Neural progenitor cell (in vitro differentiated cells): ENCODE measurements at places on chromosomes 6 and 20. TPM values are rescaled to one million over a fixed set of nuclear protein-coding genes. Genes with fewer than 3 reads are reported as not detected.

DNA sequence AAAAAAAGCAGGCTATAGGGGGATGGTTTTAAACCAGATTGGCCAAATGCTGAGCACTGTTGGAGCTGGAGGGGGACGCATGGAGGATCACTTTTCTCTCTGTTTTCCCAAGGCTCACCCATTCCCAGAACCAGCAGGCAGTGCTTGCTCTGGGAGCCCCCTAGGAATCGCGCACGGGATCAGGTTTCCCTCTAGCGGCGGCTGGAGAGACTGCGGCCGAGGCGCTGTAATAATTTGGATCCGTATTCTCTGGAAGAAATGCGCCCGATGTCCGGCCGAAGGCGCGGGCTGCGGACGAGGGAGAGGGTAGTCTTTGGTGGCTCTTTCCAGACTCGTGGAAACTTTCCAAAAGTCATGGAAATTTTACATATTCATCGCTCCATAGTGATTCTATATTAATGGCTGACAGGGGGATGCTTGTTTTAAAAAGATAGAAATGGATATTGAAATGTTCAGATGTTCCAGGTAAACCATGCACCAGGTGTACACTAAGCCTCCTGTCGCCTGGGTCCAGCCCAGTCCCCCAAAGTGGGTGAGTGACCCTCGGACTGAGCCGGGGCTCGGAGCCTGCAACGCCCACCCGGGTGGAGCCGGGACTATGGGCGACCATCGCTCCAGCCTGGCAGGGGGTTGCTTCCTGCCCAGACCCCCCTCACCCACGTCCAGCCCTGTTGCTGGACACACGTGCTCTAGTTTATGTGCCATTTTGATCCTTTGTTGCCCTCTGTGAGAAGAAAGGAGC lies 78.7 kb upstream of the PHACTR3 start:
- no peaks in the 10 kb centered on the region for H3K36me3 ChIP-seq
- no peak overlapping the region for H3K27ac ChIP-seq
- H3K4me1 ChIP-seq = no peaks in the 10 kb centered on the region
- H3K4me3 ChIP-seq = no peak overlapping the region
- DNase-seq = peak; percentile 84

DNA sequence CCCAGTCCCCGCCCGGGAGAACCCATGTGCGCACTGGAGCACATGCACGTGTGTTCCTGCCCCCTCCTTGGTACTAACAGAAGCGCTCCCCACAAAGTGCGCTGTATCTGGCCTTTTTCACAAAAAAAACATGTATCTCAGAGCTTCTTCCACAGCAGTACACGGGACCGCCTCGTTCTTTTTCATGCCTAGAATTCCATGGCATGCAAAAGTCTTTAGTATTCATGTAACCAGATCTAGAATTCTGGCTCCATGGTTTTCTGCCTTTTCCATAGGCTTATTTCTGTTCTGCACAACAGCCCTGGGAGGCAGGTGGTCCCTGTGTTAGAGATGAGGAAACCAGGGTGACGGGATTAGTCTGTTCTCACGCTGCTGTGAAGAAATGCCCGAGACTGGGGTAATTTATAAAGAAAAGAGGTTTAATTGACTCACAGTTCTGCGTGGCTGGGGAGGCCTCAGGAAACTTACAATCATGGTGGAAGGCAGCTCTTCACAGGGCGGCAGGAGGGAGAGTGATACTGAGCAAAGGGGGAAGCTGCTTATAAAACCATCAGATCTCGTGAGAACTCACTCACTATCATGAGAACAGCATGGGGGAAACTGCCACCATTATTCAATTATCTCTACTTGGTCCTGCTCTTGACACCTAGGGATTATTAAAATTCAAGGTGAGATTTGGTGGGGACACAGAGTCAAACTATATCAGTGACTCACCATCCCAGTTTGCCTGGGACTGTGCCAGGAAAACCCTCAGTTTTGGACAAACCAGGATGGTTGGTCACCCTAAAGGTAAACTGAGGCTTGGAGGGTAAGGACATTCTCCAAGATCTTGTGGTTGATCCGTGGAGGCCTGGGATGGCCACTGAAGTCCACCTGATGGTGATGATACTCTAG lies 41.0 kb downstream of the C20orf203 start:
- DNase-seq = no peak
- H3K4me1 ChIP-seq = peaks cover 31% of the 10 kb centered on the region
- H3K36me3 ChIP-seq = no peaks in the 10 kb centered on the region
- no peak overlapping the region for H3K27ac ChIP-seq

GSTA3 gene
- not detected in 2 replicates for total RNA-seq

BIRC7 gene
- total RNA-seq = not detected in 2 replicates

ADGB gene
- not detected in 2 replicates for total RNA-seq

DNA sequence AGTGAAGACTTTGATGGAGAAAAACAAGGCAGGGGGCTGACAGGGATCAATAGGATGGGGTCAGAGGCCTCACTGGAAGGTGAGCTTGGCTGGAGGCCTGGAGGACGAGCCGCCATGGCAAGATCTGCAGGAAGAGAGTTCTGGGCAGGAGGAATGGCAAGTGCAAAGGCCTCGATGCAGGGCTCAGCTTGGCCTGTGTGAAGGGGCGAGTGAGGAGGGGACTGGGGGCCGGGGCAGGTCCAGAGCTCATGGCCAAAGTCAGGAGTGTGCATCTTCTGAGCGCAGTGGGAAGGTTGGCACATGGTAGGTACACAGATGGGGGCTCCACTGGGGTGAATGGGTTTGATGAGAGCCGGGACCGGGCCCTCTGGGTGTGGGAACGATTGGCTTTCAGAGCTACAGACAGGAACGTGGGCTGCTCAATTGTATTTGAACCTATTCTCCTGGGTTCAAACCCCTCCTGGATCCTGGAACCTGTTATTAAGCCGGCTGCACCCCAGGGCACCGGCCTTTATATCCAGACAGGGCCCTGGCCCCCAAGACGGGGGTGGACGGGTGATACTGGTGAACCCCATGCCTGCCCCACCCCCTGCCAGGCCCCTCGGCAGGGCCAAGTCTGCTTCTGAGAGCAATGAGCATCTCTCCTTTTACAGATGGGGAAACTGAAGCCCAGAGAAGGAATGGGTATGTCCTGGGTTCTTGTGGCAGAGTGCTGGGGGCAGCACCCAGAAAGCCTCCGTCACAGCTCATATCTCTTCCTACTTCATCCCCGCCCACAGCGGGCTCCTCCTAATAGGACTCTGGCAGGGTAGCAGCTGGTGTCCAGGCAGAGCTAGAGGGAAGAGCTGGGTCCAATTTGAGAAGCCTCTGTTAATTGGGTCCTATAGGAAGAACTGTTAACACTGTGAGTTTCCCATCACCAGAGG lies 106.1 kb downstream of the CEBPB start:
- DNase-seq = no peak
- no peak overlapping the region for H3K4me3 ChIP-seq
- H3K27ac ChIP-seq = no peak overlapping the region
- no peaks in the 10 kb centered on the region for H3K4me1 ChIP-seq
- no peaks in the 10 kb centered on the region for H3K27me3 ChIP-seq

DNA sequence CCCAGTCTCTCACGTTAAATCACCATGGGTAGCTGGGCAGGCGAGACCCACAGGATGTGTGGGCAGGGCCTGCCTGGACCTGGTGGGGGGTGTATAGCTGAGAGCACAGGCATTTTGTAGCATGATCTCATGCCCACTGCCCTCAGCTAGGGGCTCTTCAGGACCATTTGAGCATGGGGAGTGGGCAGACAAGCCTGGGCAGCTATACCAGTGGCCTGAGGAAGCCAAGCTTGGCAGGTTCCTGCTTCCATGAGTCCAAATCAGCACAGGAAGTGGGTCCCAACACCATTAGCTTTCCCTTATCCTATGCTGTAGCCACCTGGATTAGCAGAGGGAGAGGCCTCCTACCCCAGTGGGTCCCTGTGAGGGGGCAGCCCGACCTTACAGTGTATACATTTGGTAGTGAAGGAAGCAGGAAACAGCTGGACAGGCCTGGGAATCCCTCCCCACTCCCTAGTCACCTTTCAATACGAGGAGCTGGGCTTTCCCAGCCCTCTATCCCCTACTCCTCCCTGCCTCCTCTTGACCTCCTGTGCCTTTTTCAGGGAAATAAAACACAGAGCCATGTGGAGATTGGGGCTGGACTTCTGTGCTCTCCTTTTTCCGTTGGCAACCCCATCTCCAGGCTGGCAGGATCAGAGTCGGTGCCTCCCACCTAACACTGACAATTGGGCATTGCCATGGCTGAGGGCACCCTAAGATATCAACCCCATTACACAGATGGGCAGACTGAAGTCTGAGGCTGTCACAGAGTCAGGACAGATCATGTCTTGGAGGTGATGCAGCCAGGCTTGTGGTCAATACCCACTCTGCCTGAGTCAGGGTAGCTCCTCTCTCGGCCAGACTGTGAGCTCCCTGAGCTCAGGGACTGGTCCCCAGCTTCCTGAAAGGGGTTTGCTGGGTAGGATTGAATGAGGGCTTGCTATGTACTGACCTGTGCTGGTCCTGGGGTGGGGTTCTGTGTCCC lies 59.8 kb downstream of the MRPL14 start:
- H3K4me1 ChIP-seq = peaks cover 23% of the 10 kb centered on the region
- no peaks in the 10 kb centered on the region for H3K27me3 ChIP-seq
- no peak overlapping the region for H3K27ac ChIP-seq
- no peaks in the 10 kb centered on the region for H3K36me3 ChIP-seq
- DNase-seq = no peak

GRCh38 chr6:95576218-95576997 lies 927 bp upstream of the MANEA start:
- peak overlapping the region; percentile 82 for H3K4me3 ChIP-seq
- no peak for DNase-seq
- no peaks in the 10 kb centered on the region for H3K36me3 ChIP-seq
- peak overlapping the region; percentile 96 for H3K27ac ChIP-seq
- peaks cover 35% of the 10 kb centered on the region for H3K4me1 ChIP-seq

PRELID3B gene
- 41.3 and 78.8 TPM in 2 replicates for total RNA-seq

RAB44 gene
- 0.03 TPM in 1 of 2 replicates, not detected in the other for total RNA-seq

GRCh38 chr20:36573103-36573797 lies at the start of gene TGIF2:
Gene TGIF2 (plus strand): TSS chr20:36573597. CDS start chr20:36578775, 5,178 bp downstream.
- H3K4me3 ChIP-seq = peak within 1 kb of the TSS; percentile 79
- H3K4me1 ChIP-seq = peaks cover 23% of the 10 kb centered on the region
- H3K36me3 ChIP-seq = no peaks in the 10 kb centered on the region

DNA sequence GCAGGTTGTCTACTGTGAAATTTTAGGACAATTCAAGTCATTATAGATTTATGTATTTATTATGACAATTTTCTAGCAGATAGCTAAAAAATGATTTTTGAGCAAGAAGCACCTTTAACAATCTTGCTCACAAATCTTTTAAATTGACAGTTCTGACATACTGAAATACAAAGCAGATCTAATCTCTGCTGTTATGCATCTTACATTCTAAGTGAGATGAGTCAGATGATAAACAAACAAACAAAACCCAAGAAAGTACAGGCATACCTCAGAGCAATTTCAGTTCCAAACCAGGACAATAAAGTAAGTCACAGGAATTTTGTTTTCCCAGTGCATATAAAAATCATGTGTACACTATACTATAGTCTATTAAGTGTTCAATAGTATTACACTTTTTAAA lies 430.7 kb upstream of the PTCHD4 start:
- no peaks in the 10 kb centered on the region for H3K4me1 ChIP-seq
- H3K27me3 ChIP-seq = no peaks in the 10 kb centered on the region
- no peak overlapping the region for H3K4me3 ChIP-seq
- no peaks in the 10 kb centered on the region for H3K36me3 ChIP-seq
- DNase-seq = no peak
- H3K27ac ChIP-seq = no peak overlapping the region

DNA sequence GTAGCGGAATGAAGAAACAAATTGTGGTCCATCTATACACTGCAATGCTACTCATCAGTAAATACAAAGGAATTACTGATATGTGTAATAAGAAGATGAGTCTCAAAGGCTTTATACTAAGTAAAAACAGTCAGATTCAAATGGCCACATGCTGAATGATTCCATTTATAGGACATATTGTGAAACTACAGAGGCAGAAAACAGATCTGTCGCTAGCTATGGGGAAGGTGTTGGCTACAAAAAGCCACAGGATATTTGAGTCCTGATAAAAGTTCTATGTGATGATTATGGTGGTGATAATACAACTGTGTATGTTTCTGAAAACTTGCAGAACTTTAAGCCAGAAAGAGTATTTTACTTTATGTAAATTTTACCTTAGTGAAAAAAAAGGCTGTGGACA lies 313.2 kb downstream of the HDGFL1 start:
- no peak overlapping the region for H3K27ac ChIP-seq
- no peak overlapping the region for H3K4me3 ChIP-seq
- no peak for DNase-seq
- H3K4me1 ChIP-seq = peaks cover 4% of the 10 kb centered on the region
- H3K27me3 ChIP-seq = no peaks in the 10 kb centered on the region

- H3K36me3 ChIP-seq = no peaks in the 10 kb centered on the region
- peaks cover 13% of the 10 kb centered on the region for H3K4me1 ChIP-seq
- no peaks in the 10 kb centered on the region for H3K27me3 ChIP-seq
- no peak overlapping the region for H3K4me3 ChIP-seq
- no peak overlapping the region for H3K27ac ChIP-seq
Measured at GRCh38 chr20:63265891-63266515, 6.6 kb upstream of the ARFGAP1 start.

GRCh38 chr6:56370561-56371211 lies 123.3 kb upstream of the COL21A1 start:
- no peak for DNase-seq
- no peak overlapping the region for H3K4me3 ChIP-seq
- H3K27ac ChIP-seq = no peak overlapping the region
- H3K36me3 ChIP-seq = no peaks in the 10 kb centered on the region
- H3K27me3 ChIP-seq = no peaks in the 10 kb centered on the region

GRCh38 chr6:128483472-128484135 lies 36.8 kb downstream of the PTPRK start:
- DNase-seq = no peak
- H3K27ac ChIP-seq = no peak overlapping the region
- H3K4me3 ChIP-seq = no peak overlapping the region
- H3K4me1 ChIP-seq = peaks cover 17% of the 10 kb centered on the region
- H3K36me3 ChIP-seq = no peaks in the 10 kb centered on the region

DNA sequence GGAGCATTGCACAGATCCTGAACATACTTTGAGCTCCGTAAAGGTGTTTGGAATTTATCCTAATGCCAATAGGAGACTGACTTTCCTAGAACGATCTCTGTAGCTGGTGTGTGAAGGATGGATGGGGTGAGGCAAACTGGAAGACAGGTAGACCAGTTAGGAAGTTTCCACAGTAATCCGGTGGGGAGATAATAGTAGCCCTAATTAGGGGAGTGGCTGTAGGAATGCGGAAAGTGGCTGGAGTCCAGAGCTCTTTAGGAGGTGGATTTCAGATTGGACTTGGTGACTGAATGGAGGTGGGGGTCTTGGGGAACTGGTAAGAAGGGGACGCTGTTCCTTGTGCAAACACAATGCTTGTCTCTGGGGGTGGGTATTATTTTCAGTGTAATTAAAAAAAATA lies 146.3 kb downstream of the SOX4 start:
- H3K4me3 ChIP-seq = peak overlapping the region; percentile 36
- H3K36me3 ChIP-seq = no peaks in the 10 kb centered on the region
- peaks cover 58% of the 10 kb centered on the region for H3K4me1 ChIP-seq
- DNase-seq = peak; percentile 68
- peak overlapping the region; percentile 89 for H3K27ac ChIP-seq
- no peaks in the 10 kb centered on the region for H3K27me3 ChIP-seq

ELOVL4 gene
- total RNA-seq = 11.6 and 17.2 TPM in 2 replicates
